ENCODE measurements at places on chromosomes 13 and 19.

GRCh38 chr19:42269478-42270345 lies 660 bp downstream of the CIC start:
- DNase-seq: no peak

- DNase-seq: peak; percentile 35
Observed at GRCh38 chr19:46481947-46482346, 10.6 kb upstream of the PNMA8A start.

DNA sequence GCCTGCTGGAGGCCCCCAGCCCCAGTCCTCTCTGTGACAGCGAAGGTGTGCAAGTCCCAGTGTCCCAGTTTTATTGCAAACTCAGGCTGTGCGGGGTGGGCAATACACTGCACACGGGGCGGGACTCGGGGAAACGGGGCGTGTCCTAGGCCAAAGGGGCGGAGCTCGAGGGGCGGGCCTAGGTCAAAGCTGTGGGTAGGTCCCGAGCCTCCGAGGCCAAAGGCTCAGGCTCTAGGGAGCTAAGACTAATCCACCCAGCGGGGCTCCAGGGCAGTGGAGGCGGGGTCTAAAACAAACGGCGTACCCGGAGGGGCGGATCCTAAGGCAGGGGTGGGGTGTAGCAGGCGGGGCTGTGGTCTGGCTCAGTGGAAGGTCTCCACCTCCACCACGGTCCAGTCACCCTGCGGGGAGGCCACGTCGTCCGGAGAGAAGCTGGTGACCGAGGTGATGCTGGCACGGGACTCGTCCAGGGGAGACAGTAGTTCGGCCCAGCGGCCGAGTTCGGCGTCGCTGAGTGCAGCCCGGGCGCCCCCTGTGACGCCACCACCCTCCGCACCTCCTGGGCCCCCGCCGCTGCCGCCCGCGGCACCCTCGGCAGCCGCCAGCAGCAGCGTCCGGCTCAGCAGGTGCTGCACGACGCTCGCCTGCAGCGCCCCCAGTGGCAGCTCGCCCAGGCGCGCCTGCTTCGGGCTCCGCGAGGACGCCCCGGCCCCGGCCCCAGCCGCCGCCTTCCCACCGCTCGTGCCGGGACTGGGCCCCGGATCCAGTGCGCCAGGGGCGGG lies 5.3 kb downstream of the PRR36 start:
- DNase-seq: peak; percentile 34

DNA sequence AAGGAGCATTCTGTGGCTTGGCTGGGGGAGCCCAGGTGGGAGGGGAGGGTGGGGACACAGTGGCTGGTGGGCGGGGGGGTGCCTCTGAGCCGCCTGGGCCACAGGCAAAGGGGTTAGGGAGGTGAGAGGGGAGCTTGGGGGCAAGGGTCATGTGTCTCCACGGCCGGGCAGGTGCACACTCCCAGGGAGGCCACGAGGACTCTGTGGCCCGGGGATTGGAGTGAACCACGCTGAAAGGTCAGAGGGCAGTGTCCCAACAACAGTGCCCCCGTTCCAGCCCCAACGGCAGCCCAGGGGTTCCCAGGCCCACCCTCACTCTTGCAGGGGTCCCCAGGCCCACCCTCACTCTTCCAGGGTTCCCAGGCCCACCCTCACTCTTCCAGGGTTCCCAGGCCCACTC lies 9.6 kb downstream of the C2CD4C start:
- DNase-seq: no peak

DNA sequence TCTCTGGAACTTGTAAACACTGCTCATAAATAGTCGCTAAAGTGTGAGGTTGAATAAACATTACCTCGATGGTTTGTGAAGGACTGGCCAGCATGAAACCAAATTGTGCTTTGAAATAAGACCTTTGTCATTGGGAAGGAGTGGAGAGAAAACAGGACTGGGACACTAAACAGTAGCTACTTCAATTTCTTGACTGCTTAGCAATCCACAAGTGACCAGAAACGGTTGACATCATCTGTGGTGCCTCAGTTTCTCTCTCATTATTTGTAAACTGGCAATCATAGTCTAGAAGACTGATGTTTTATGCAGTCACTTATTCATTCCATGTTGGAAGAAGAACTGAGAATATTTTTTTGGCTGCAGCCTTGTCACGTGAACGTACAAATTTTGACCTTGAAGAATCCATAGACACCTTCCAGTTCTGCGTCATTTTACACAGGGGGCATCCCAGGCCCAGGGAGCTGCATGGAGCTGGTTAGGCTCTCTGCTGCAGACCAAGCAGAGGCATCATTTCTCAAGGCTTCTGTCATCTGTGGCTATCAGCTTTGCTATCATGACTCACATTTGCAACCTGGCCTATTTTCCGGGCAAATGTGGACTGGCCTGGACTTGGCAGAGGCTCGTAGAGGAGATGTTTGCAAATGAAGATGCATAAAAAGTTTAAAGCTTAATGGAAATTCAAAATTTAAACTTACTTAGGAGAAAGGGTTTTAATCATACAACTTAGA lies 391.8 kb downstream of the FGF9 start:
- no peak for DNase-seq

DNA sequence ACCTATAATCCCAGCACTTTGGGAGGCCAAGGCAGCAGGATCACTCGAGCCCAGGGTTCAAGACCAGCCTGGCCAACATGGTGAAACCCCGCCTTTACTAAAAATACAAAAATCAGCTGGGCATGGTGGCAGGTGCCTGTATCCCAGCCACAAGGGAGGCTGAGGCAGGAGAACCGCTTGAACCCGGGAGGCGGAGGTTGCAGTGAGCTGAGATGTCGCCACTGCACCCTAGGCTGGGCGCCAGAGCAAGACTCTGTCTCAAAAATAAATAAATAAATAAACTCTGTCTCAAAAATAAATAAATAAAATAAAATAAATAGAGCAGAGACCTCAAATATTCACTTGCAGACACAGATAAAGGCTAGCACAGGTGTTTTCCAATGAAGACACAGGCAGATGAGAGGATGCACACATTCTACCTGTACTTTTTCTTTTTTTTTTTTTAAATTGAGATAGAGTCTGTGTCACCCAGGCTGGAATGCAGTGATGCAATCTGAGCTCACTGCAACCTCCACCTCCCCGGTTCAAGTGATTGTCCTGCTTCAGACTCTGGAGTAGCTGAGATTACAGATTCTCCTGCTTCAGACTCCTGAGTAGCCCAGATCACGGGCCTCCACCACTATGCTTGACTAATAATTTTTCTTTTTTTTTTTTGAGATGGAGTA lies 2.7 kb upstream of the RPS16 start:
- no peak for DNase-seq

GRCh38 chr13:107370015-107370785 lies 802.3 kb upstream of the ARGLU1 start:
- DNase-seq: peak; percentile 83

DNA sequence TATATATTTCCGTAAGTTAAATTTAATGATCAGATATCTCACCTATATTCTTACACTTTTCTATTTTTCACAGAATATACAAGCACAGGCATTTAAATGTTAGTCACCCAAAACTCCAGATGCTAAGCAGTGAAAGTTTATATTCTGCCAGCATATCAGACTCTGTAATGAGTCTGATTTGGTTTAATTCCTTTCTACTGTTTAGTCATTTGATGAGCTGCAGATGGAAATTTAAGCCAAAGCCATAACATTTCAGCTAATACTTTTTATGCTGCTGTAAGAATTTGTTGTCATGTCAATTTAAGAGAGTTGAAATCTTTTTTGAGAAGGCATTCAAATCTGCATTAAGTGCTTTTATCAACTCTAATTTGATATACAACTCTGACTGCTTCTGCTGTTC lies 8.0 kb downstream of the FRY start:
- peak; percentile 22 for DNase-seq

DNA sequence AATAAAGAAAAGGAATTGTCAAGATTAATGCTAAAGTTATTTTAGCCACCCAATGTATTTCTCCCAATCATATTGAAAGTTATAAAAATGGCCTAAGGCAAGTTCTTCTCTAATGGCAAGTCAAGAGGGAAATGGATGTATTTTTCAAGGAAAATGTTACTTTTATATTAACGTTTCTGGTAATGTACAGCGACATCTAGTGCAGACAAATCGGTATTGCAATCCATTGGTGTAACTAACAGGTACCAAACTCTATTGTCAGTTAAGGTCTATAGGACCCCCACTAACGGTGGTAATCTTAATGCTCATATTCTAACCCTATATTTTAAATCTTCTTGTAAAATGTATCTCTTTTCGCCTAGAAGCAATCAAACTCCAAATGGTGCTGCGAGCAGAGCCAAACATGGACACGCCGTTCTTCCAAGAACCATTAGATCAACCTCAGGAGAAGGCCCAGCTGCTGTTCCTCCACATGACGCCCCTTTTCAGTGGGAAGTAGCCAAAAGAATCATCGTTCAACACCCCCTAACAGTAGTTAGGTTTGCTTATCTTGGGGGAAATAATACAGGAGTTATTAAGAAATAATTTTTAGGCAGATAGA lies 98.5 kb upstream of the PABPC3 start:
- peak; percentile 45 for DNase-seq

DNA sequence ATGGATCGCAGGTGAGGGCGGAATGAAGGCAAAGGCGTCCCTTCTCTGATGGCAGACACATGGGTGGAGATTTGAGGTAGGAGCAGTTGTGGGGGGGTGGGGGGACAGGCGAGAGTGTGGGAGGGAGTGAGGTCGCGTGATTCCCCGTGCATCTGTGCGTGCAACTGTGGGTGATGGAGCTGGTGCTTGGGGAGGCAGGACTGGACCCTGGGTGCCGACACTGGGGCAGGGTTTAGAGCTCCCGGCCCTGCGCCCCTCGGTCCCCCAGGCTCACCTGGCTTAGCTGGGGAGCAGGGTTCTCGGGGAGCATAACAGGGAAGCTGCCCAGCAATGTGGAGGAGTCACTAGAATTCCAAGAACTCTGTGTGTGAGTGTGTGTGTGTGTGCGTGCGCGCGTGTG lies 3.4 kb downstream of the TMPRSS9 start:
- no peak for DNase-seq

- no peak for DNase-seq
Observed at GRCh38 chr13:99339230-99339721, 32.1 kb upstream of the GPR183 start.

- DNase-seq: no peak
Observed at GRCh38 chr13:25380082-25380481, 8.3 kb downstream of the ATP8A2 start.

GRCh38 chr13:110445722-110446574 lies 115.6 kb downstream of the RAB20 start:
- DNase-seq: no peak

DNA sequence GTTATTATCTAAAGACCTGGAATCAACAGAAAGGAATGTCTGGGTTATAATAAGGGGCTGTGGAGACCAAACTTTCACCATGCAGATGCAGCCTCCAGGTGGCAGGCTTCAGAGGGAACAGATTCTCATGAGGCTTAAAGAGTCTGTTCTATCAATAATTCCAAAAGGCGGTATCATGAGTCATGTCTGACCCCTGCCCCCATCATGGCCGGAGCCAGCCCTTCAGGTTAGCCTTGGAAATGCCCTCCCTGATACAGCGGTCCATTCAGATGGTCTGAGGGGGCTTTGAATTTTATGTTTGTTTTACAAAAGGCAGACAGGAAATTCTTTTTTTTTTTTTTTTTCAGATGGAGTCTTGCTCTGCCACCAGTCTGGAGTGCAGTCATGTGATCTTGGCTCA lies 21.7 kb upstream of the LAMP1 start:
- DNase-seq: peak; percentile 72

- peak; percentile 85 for DNase-seq
Observed at GRCh38 chr13:112606109-112607001, 18.4 kb upstream of the TUBGCP3 start.

GRCh38 chr19:32392901-32393300 lies 12.7 kb upstream of the DPY19L3 start:
- DNase-seq: no peak

- no peak for DNase-seq
Observed at GRCh38 chr19:38303517-38304351, at the start of gene C19orf33. Gene C19orf33, plus strand, starts transcription at chr19:38304251. Its CDS starts 11 bp downstream, at chr19:38304262.

DNA sequence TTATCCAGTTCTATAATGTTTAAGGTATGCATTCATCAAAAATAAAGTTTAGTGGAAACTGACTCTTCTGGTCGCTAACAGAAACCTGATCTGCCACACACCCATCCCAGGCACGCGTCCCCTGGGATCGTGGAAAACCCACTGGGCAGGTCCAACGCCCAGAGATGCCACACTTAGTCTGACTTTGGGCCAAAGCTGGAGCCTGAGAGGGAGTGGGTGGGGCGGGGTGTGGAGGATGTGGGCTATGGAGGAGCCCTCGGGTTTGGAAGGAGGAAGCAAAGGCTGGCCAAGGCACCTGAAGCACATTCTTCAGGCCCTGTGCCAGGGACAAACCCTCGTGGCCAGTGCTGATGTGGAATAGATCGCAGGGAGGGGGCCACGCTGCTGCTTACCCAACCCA lies 2.5 kb downstream of the IGFL1 start:
- DNase-seq: no peak

- no peak for DNase-seq
Observed at GRCh38 chr19:41156207-41156606, 36.8 kb upstream of the CYP2S1 start.
